Activated CD8-positive, alpha-beta memory T cell treated with anti-CD3 and anti-CD28 coated beads for 4 hours (primary cell): ENCODE measurements at places on chromosomes 4 and X.
A peak's percentile ranks its signal among the peaks of the same experiment; 100 is the strongest.

DNA sequence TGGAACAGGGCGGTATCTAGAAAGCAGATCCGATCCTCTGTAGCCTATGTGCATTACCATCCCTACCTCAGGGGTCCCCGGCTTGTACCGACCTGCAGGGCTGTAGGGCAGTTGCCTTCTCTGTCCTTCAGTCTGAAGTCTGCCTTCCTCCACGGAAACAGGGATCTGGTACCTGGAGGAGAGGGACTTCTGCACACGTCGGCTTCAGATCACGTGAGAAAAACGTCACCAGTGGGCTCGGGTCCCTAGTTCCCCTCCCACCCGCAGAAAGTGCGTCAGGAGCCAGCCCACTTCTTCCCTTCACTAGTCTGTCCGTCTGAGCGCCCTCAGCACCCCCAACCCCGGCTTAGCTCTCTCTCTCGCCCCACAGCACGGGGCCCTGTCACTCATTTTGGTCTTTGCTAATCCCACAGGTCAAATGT, at the start of gene TCEAL5:
TSS of gene TCEAL5 (minus strand) at position 170 of the 422 bp plus-strand sequence. CDS start 2,187 bp downstream, outside the sequence.
- DNase-seq, result no peak

- DNase-seq, result no peak
Measured at GRCh38 chr4:52098618-52099017, 47.5 kb downstream of the SPATA18 start.

GRCh38 chr4:139286186-139286698, 6.2 kb upstream of the MGARP start:
- DNase-seq, result no peak

- no peak for DNase-seq
Measured at GRCh38 chr4:156656896-156657295, 314.7 kb downstream of the PDGFC start.

DNA sequence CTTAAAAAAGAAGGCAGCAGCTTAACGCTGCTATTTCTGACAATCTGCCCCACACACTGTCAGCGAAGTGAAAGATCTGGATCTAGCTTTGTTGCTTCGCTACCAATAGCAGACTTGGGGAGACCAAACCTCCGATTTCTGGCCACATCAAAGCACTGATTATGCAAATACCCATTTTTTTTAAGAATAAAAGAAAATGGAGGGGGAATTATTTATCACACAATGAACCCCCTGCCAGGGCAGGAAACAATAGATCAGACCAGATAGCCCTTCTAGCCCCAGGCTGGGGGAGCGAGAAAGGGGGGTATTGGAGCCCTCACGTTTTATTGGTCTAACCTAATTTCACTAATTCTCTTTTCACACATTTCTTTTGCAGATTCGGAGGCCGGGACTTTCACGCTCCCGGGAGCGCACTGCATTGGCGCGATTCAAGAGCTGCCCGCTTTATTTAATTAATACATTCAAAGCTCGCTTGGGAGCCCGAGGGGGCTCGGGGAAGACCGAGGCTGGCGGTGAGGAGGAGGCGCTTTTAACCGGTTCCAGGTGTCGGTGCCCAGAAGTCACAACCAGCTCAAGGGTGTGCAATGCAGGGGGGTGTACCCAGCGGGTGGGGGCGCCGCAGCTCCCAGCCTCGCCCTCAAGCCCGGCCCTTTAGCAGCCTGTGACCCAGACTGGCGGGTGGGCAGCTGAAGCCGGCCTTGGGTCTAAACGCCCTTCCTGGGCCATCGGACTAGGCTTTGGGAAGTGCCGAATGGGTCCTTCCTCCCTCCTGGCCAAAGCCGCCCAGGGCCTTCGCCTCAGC, 5.5 kb downstream of the NEUROG2 start:
- no peak for DNase-seq

- DNase-seq, result no peak
Measured at GRCh38 chr4:11038926-11039325, 354.4 kb upstream of the CLNK start.

DNA sequence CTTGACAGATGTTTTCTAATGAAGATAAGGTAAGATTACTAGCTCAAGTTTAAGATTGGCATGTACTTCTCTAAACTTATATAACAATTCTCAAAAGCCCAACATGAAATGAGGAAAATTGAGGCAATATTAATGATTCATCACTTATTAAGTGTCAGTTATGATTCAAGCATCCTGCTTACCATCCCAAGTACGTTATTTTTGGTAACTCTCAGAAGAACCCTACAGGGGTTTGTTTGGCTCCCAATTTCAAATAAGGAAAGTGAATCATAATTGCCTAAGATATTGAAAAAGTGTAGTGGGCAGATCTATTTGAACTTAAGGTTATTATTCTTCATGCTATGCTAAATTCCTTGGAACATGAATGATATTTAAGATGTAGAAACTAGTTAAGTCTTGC, 387.9 kb upstream of the TENM3 start:
- DNase-seq, result no peak

DNA sequence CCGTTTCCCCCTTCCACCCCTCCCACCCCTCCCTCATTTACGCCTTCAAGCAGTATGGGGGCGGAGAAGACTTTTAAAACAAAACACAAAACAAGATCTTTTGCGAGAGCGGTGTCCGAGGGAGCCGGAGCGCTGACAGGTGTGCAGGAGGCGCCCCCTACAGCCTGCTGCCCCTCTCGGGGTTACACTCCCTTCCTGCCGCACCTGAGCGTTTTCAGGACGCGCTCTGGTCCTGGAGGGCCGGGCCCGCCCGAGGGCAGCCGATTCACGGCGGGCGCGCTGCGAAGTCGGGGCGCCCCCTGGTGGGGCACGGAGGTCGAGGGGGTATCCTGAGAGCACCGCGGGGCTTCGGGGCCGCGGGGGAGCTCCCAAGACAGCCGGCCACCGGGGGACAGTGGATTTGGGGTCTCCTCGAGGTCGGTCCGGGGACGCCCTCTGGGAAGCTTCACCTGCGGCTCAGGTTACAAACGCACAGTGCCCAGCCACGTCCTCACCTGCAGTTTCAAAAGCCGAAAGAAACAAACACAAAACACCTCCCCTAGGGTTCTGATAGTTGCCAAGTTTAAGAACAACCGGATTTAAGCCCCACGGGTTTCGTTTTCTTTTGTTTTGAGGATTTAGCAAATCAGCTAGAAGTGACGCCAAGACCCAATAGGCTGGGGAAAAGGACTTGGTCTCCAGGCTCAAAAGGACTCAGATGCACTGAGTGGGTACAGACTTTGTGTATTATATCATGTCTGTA, 8.0 kb upstream of the NEUROG2 start:
- DNase-seq, result peak; percentile 48

DNA sequence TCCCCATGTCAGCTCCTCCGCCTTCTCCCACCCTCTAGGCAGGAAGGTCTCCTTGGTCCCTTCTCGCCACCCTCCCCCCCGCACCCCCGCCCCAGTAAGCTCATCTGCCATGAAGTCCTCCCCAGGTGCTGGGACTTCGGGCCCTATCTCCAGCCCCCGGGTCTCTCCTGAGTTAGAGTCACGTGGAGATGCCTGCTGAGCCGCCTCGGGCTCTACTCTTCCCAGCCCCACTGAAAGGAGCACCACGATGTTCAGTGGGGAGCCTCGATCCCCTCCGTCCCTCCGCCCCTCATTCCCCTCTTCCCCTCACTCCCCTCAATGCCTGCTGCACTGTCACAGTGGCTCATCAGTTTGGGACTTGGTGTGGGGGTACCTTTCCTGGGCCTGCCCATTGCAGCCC, 3.9 kb downstream of the HTRA3 start:
- DNase-seq, result no peak

DNA sequence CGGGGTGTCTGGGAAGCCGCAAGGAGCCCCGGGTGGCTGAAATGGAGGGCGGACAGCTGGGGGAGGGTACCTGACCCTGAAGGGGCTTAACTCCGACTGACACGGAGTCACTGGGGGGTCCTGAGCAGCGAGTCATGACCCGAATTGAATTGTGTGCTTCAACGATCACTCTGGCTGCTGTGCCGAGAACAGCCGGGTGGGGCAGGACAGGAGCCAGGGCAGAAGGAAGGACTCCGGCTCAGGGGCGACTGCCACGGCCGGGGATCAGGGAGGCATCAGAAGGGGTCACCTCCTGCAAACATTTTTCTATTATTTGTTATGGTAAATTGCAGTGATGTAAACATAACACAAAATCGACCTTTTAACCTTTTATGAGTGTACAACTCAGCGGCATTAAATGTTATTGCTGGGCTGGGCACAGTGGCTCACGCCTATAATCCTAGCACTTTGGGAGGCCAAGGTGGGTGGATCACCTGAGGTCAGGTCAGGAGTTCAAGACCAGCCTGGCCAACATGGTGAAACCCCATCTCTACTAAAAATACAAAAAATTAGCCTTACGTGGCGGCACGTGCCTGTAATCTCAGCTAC, 21.6 kb downstream of the ZFYVE28 start:
- no peak for DNase-seq

DNA sequence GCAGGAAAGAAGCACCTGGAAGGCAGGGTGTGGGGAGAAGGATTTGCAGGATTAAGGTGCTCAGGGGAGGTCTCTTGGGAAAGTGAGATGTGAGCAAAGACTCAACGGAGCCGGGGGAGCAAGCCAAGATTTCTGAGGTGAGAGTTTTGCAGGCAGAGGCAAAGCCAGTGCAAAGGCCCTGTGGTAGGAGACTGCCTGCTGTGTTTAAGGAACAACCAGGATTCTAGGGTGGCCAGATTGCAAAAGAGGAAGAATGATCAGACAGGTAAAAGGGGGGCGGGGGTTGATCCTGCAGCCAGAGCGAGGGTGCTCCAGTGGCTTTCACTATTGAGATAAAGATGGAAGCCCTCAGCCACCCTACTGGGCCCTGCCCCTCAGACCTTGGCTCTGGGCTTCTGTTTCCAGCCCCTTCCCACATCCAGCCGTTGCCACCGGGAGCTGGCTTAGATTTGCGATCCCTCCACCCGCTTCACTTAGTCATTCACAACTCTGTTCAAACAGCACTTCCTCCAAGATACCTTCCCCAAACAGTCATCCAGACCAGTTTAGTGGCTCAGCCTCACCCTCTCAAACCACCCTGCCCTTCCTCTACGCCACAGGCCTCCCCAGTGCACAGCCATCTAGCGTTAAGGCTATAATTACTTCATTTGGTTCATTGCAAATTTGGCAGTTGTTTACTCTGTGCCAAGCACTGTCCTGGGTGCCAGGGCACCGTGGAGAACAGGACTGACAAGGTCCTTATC, 23.3 kb upstream of the BCOR start:
- DNase-seq, result no peak

DNA sequence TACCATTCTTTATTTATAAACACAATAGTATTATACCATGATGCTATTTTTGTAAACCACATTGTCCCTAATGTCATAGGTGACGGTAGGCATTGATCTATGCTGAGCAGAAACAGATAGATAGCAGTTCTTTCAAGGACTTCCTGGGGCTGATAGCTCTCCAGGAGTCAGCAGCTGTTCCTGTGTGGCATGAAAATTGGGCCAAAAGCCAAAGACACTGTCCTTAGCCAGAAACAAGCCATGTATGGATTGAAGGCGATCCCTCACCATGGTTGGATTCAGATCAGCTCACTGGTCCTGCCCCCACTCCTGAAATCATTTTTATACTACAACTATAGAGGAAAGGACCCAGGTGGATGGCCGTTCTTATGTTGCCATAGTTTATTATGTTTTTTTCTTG, 53.6 kb downstream of the DDX60 start:
- DNase-seq, result no peak

DNA sequence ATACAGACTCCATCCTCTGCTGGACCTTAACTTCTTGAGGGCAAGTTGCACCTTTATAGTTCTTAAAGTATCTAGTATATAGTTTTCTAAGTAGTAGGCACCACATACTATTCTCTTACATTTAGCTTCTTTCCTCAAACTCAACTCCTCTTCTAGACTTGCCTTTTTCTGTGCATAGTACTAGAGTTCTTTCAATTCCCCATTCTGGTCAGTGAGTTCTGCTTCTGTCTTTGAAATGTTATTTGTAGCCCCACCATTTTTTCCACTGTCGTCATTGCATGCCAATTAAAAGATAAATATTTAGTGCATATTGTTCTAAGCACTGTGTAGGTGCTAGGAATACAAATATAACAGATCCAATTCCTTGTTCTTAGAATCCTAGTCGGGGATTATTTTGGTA, 31.6 kb downstream of the CDKL5 start:
- DNase-seq, result no peak

GRCh38 chrX:20067709-20068561, 48.8 kb downstream of the MAP7D2 start:
- DNase-seq, result no peak

DNA sequence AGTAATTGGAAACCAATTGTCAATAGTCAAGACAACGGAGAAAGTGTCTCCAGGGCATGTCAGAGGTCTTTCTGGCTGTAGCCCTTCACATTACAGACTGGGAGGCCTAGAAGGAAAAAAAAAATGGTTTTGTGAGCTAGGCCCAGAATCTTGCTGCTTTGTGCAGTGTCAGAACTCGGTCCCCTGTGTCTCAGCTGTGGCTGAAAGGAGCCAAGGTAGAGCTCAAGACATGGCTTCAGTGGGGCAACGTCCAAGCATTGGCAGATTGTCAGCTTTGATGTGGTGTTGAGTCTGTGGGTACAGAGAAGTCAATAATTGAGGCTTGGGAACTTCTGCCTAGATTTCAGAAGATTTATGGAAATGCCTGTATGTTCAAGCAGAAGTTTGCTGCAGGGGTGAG, 103.0 kb downstream of the UGT2B28 start:
- DNase-seq, result no peak

GRCh38 chrX:81355436-81355835, 153.5 kb downstream of the SH3BGRL start:
- DNase-seq, result no peak

DNA sequence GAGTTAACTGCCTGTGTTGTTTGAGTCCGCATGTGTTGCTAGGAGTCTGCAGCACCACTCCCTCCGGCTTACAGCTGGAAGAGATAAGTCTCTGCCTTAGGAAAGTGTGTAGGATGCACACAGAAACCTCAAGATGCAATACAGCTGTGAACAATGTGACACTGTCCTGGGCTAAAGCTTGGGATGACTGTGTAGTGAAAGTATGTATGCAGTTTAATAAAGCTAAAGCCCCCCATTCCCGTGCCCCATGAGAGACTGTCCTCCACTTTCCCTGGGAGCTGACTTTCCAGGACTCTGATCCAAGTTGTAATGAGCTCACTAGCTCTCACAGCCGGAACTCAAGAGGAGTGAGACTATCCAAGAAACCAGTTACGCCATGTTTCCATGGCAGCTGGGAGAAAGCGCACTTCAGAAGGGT, 156.6 kb upstream of the FTHL17 start:
- no peak for DNase-seq

GRCh38 chr4:150515135-150515534, 66.8 kb upstream of the MAB21L2 start:
- no peak for DNase-seq

DNA sequence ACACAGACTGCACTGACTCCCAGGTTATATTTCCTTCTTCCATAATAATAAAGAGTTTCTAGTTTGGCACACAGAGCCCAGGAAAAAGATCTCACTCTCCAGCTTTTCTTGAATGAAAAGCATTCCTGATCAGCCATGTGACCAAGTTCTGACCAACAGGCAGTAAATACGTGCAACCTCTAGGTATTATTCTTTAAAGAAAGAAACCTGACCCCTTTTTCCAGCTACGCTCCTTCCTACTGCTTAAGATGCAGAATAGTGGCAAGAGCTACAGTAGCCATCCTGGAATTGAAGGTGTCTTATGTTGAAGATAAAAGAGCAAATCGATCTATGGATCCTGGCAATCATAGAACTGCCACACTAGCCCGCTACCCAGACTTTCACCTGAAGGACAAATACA, 76.7 kb downstream of the LRBA start:
- no peak for DNase-seq

- DNase-seq, result no peak
Measured at GRCh38 chr4:99334880-99335279, 13.7 kb upstream of the ADH1B start.
